ENCODE measurements at places on chromosomes 2 and 18. TPM values are rescaled to one million over a fixed set of nuclear protein-coding genes. Genes with fewer than 3 reads are reported as not detected.

GRCh38 chr2:167135706-167136105 is 247.4 kb downstream of the XIRP2 start:
- no peaks in the 10 kb centered on the region for H3K4me1 ChIP-seq
- H3K27ac ChIP-seq: no peak overlapping the region
- H3K36me3 ChIP-seq: no peaks in the 10 kb centered on the region
- no peak for DNase-seq
- no peaks in the 10 kb centered on the region for H3K27me3 ChIP-seq
- H3K4me3 ChIP-seq: no peak overlapping the region

GRCh38 chr2:214839464-214839863 is 30.0 kb upstream of the BARD1 start:
- no peak for DNase-seq
- no peaks in the 10 kb centered on the region for H3K4me1 ChIP-seq
- H3K27ac ChIP-seq: no peak overlapping the region
- no peaks in the 10 kb centered on the region for H3K27me3 ChIP-seq
- H3K4me3 ChIP-seq: no peak overlapping the region
- no peaks in the 10 kb centered on the region for H3K36me3 ChIP-seq

- no peak overlapping the region for H3K27ac ChIP-seq
- H3K4me1 ChIP-seq: no peaks in the 10 kb centered on the region
- H3K4me3 ChIP-seq: no peak overlapping the region
- H3K36me3 ChIP-seq: no peaks in the 10 kb centered on the region
- DNase-seq: no peak
These were observed 394.2 kb upstream of the ZEB2 start for GRCh38 chr2:144914113-144914512.

The ZNF236 gene
- 21.3 TPM for total RNA-seq

GRCh38 chr2:1692342-1692741 is 52.0 kb downstream of the PXDN start:
- no peak for DNase-seq
- H3K36me3 ChIP-seq: peaks cover 9% of the 10 kb centered on the region
- no peak overlapping the region for H3K27ac ChIP-seq
- no peak overlapping the region for H3K4me3 ChIP-seq
- H3K4me1 ChIP-seq: no peaks in the 10 kb centered on the region

GRCh38 chr2:28747714-28748113 is 3.9 kb upstream of the PPP1CB start:
- no peak overlapping the region for H3K4me3 ChIP-seq
- H3K27me3 ChIP-seq: no peaks in the 10 kb centered on the region
- no peak overlapping the region for H3K27ac ChIP-seq
- DNase-seq: no peak
- no peaks in the 10 kb centered on the region for H3K36me3 ChIP-seq
- peaks cover 17% of the 10 kb centered on the region for H3K4me1 ChIP-seq

- H3K36me3 ChIP-seq: no peaks in the 10 kb centered on the region
- H3K27me3 ChIP-seq: no peaks in the 10 kb centered on the region
- H3K4me1 ChIP-seq: no peaks in the 10 kb centered on the region
- no peak overlapping the region for H3K4me3 ChIP-seq
These were observed 404.4 kb upstream of the SYT4 start for GRCh38 chr18:43681661-43682060.

- no peak overlapping the region for H3K4me3 ChIP-seq
- no peak for DNase-seq
- no peaks in the 10 kb centered on the region for H3K4me1 ChIP-seq
- H3K36me3 ChIP-seq: no peaks in the 10 kb centered on the region
These were observed 216.6 kb downstream of the SPAG16 start for GRCh38 chr2:213500881-213501280.

DNA sequence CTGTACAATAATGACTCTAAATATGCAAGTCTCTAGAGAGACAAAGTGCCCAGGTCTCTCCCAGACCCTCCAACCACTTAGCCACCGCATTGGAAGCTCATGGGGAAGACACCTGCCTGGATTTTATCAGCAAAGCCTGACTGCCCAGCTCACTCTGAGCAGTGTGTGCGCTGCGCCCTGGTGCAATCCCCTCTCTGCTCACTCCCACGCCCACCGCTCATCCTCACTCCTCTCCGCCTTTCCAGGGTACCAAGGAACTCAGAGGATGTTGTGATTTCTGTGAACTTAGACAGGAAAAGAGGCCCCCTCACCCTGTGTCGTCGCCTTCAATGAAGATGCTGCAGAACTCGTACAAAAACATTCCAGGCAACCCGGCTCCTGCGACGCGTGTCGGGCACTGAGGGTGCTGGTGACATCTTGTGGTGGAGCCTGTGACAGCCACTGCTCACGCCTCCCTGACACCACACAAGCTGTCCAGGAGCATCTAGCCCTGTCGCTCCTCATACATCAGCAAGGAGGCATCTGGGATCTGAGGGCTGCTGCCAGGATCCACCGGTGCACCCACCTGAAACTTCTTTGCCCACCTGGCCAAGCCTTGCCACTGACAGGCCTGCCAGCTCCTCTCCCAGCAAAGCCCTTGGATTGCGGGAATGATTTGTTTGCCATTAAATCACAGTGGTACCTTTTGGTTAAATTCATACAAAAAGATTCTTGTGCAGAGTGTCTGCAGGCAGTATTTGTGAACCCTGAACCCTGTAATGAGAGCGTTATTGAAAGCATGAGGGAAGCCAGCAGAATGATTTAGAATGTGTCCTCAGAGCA is 220.4 kb downstream of the ZNF516 start:
- H3K27me3 ChIP-seq: no peaks in the 10 kb centered on the region
- no peaks in the 10 kb centered on the region for H3K4me1 ChIP-seq
- H3K36me3 ChIP-seq: no peaks in the 10 kb centered on the region
- H3K27ac ChIP-seq: no peak overlapping the region

DNA sequence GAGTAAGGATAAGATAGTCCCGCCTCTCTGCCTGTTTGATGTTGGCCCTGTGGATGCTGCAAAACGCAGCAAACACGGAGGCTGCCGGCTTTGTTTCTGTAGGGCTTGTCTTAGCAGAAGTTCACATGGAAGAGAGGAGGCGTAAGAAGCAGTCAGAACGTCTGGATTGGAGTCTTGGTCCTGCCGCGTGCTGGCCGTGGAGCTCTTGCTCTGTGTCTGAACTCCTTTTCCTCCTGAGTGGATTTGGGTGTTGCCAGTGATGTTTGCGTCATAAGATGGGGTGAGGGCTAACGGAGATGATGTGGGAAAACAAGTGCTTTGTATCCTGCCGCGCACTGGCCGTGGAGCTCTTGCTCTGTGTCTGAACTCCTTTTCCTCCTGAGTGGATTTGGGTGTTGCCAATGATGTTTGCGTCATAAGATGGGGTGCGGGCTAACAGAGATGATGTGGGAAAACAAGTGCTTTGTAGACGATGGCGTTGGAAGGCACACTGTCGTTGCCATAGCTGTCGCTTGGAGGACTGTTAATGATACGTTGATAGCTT is 240.9 kb downstream of the AGAP1 start:
- no peak overlapping the region for H3K27ac ChIP-seq
- H3K36me3 ChIP-seq: no peaks in the 10 kb centered on the region
- H3K27me3 ChIP-seq: no peaks in the 10 kb centered on the region
- H3K4me3 ChIP-seq: no peak overlapping the region
- no peaks in the 10 kb centered on the region for H3K4me1 ChIP-seq

DNA sequence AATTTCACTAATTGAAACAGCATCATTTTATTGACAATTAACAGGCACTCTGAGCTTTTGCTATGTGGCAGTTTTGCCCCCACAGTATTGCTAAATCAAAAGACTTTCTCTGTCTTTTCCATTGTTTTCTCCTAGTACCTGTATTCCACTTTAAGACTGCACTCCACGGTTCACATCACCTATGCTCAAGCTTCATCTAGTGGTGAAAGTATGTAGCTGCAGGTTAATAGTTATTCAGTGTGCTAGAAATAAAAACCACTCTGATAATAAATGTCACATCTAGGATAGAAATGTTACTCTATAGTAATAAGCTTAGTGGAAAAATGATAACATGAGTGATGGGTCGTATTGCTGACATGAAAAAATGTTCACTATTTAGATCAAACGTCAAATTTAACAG is 24.6 kb downstream of the ARL6IP6 start:
- peaks cover 5% of the 10 kb centered on the region for H3K36me3 ChIP-seq
- H3K27me3 ChIP-seq: no peaks in the 10 kb centered on the region
- DNase-seq: no peak
- no peak overlapping the region for H3K4me3 ChIP-seq
- no peak overlapping the region for H3K27ac ChIP-seq

- no peaks in the 10 kb centered on the region for H3K27me3 ChIP-seq
- H3K4me1 ChIP-seq: no peaks in the 10 kb centered on the region
- no peak overlapping the region for H3K4me3 ChIP-seq
- no peak overlapping the region for H3K27ac ChIP-seq
- no peak for DNase-seq
- H3K36me3 ChIP-seq: no peaks in the 10 kb centered on the region
These were observed 156.3 kb downstream of the DOCK10 start for GRCh38 chr2:224885836-224886547.

- peaks cover 56% of the 10 kb centered on the region for H3K4me1 ChIP-seq
- H3K4me3 ChIP-seq: no peak overlapping the region
- H3K36me3 ChIP-seq: no peaks in the 10 kb centered on the region
- no peaks in the 10 kb centered on the region for H3K27me3 ChIP-seq
- H3K27ac ChIP-seq: no peak overlapping the region
These were observed 17.5 kb upstream of the TMEM163 start for GRCh38 chr2:134736167-134736880.

The TEX44 gene
- not detected for total RNA-seq

The IL36G gene
- not detected for total RNA-seq

- no peaks in the 10 kb centered on the region for H3K4me1 ChIP-seq
- no peaks in the 10 kb centered on the region for H3K27me3 ChIP-seq
- no peaks in the 10 kb centered on the region for H3K36me3 ChIP-seq
- H3K27ac ChIP-seq: no peak overlapping the region
- no peak for DNase-seq
These were observed 61.2 kb downstream of the ACYP2 start for GRCh38 chr2:54176577-54176976.

DNA sequence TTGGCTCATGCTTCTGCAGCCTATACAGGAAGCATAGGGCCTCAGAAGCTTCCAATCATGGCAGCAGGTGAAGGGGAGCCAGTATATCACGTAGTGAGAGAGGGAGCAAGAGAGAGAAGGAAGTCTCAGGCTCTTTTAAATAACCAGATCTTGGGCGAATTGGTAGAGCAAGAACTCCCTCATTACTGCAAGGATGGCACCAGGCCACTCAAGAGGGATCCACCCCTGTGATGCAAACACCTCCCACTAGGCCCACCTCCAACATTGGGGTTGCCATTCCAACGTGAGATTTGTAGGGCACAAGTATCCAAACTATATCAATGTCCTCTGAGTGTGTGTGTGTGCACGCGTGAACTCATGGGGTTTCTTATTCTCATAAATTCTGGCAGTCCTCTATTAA is 37.6 kb upstream of the RMP24 start:
- DNase-seq: no peak
- no peak overlapping the region for H3K27ac ChIP-seq
- H3K27me3 ChIP-seq: no peaks in the 10 kb centered on the region
- no peaks in the 10 kb centered on the region for H3K36me3 ChIP-seq
- H3K4me1 ChIP-seq: no peaks in the 10 kb centered on the region

DNA sequence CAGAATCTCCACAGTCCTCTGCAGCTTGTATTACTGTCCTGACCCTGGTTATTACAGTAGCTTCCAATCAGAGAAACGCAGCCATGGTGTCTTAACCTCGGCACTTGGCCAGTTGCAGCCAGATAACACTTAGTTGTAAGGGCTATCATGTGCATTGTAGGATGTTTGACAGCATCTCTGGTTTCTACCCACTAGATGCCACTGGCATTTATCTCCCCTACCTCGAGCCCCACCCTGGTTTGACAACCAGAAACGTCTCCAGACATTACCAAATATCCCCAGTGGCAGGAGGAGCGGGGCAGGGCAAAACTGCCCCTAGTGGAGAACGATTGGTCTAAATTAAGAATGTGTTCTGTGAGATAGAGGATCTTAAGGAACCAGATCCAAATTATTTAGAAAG is 13.1 kb downstream of the DSG2 start:
- H3K27ac ChIP-seq: no peak overlapping the region
- H3K36me3 ChIP-seq: no peaks in the 10 kb centered on the region
- no peak for DNase-seq
- no peak overlapping the region for H3K4me3 ChIP-seq
- no peaks in the 10 kb centered on the region for H3K27me3 ChIP-seq

DNA sequence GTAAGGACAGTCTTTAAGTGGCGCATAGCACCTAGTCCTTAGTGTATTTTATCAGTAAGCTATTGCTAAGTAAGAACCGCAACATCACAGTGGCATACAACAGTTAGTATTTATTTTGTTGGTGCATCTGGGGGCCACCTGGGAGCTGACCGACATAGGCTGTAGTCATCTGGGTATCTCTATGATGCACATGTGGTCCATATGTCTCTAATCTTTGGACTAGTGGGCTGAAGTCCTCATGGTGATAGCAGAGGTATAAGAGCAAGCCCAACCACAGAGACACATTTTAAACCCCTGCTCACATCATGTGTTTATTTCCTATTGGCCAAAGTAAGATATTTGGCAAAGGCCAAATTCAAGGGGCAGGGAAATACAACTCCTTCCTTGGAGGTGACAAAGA is 2.9 kb downstream of the CAMKMT start:
- H3K27me3 ChIP-seq: no peaks in the 10 kb centered on the region
- no peak overlapping the region for H3K4me3 ChIP-seq
- H3K36me3 ChIP-seq: no peaks in the 10 kb centered on the region
- no peak overlapping the region for H3K27ac ChIP-seq
- DNase-seq: no peak

- no peaks in the 10 kb centered on the region for H3K27me3 ChIP-seq
- no peaks in the 10 kb centered on the region for H3K4me1 ChIP-seq
- DNase-seq: no peak
- no peaks in the 10 kb centered on the region for H3K36me3 ChIP-seq
- H3K4me3 ChIP-seq: no peak overlapping the region
These were observed 281.6 kb upstream of the TANK start for GRCh38 chr2:160878618-160879017.

The PDE1A gene
- total RNA-seq: 2.1 TPM

GRCh38 chr2:160054984-160055725 is 7.3 kb downstream of the PLA2R1 start:
- no peak overlapping the region for H3K27ac ChIP-seq
- DNase-seq: no peak
- peaks cover 14% of the 10 kb centered on the region for H3K4me1 ChIP-seq
- H3K4me3 ChIP-seq: no peak overlapping the region
- H3K27me3 ChIP-seq: no peaks in the 10 kb centered on the region

The ARID5A gene
- 74.8 TPM for total RNA-seq

GRCh38 chr2:119741001-119741400 is 18.7 kb upstream of the PTPN4 start:
- no peak overlapping the region for H3K27ac ChIP-seq
- H3K27me3 ChIP-seq: no peaks in the 10 kb centered on the region
- no peak for DNase-seq

DNA sequence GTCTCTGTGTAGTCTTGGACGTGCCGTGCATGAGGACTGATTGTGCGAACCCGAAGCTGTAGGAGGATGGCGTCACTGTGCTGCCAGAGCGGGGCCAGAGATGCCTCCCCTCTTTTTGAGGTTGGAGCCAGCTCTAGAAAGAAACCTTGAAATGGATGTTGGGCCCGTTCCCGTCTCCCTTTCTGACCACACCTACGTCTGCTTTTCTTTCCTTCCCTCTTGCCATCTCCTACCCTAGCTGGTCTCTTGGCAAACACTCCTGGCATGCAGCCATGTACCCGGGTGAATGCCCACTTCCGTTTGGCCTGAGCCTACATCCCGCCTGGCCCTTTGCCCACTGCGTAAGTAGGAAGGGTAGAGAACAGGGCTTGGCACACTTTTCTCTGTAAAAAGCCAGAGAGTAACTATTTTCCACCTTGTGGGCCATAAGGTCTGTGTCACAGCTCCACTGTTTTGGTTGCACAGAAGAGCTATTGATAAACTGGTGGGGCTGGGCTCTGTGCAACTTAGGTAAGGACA is 37.4 kb downstream of the SH3BP4 start:
- H3K4me3 ChIP-seq: no peak overlapping the region
- H3K4me1 ChIP-seq: peaks cover 28% of the 10 kb centered on the region
- DNase-seq: no peak
- no peaks in the 10 kb centered on the region for H3K36me3 ChIP-seq

Measured in spleen (tissue), 13 donors.